NCI-H2029 treated with DMSO at 0.1 percent for 48 hours (cell line): ENCODE measurements at places on chromosomes 12 and 14.

DNA sequence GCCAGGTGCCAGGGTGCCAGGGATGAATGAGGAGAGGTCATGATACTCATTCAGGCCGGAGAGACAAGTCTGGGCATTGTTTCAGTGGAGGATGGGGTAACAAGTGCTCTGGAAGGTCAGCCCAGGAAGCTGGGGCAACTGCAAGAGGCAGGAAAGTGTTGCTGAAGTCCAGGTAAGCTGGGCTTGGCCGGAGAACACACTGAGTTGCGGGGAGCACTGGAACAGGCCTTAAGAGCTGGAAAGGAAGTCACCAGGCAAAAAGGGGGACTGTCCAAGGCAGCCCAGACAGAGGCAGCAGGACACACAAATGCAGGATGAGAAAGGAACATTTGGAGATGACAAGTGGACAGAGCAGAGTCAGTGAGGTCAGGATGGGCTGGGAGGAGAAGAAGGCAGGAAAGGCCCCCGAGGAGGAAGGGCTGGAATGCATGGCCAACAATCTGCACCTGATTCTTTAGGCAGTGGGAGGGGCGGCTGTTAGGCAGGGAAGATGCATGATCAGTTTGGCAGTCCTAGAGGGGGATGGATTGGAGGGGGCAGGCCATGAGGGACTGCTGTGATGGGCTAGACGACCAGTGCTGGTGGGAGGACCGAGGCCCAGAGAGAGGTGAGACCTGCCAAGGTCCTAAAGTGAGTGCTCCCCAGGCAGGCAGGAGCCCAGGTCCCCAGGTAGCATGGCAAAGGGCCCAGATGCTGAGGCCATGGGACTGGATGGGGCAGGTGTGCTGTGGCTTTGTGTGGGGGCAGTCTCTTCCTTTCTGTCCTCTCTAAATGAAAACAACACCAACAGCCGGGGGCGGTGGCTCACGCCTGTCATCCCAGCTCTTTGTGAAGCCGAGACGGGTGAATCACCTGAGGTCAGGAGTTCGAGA lies 17.2 kb upstream of the HHIPL1 start:
- DNase-seq: no peak

DNA sequence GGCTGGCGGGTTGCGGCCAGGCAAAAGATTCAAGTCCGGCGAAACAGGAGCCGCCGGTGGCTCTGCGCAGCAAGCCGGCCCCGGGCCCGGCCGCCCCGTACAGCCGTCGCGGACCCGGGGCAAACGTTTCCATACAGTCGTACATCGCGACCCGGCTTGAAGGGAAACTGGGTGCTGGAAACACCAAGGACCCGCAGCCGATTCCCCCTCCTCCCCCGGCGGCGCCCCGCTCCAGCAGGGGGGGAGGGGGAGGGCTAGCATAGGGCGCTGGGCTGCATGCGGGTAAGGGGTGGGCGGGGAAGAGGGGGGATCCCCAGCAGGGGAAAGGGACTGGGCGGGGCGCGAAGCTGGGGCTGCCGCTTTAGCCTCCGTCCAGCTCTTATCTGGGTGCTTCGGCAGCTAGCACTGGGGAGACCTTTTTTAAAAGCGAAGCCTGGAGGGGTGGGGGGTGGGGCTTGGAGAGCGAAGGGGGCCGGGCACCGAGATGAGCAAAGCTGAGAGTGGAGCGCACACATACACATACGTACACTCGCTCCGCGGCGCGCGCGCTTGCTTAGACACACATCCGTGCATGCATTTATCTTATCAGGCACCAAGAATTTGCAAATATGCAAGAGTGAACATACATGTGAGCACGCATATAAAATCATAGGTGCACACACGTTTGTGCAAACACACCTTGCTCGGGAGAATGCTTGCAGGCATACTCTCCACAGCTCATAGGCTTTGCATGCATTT lies 11.9 kb downstream of the RARG start:
- DNase-seq: no peak

- peak; percentile 33 for DNase-seq
Observed at GRCh38 chr12:91866566-91866965, 279.1 kb downstream of the BTG1 start.

GRCh38 chr12:30023186-30023585 lies 239.4 kb upstream of the TMTC1 start:
- DNase-seq: no peak

GRCh38 chr12:63394983-63395382 lies 244.0 kb upstream of the AVPR1A start:
- no peak for DNase-seq

DNA sequence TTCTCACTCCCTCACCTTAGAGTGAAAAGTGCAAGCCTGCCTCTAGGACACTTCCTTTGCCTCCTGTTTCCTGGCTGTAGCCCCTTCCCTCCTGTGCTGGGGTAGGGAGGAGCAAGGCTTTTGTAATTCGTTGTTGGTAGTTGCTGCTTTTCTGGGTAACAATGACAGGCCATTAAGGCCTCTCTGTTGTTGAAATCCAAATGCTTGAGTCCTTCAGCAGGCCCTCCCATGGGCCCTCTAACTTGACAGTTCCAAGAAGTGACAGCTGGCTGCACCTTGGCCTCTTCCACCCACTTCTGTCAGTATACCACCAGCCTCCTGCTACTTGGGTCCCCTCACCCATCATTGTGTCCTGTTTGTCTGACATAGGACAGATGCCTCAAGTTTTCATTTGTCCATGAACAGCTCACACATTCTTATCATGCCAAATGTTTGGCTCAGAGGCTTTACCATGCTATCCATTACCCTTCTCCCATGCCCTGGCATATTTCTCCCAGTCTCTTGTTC lies 103.7 kb upstream of the PDE3A start:
- DNase-seq: no peak

- no peak for DNase-seq
Observed at GRCh38 chr14:74089251-74090020, 4.7 kb downstream of the LIN52 start.

DNA sequence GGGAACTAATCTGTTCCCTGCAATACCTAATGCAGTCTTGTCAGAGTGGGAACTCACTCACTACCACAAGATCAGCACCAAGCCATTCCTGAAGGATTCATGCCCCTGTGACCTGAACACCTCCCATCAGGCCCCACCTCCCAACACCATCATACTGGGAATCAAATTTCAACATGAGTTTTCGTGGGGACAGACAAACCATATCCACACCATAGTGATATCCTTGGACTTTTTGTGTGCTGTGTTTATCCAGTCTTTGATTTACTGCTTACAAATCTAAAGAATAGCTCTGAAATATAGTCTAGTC lies 243.5 kb downstream of the FBXL14 start:
- DNase-seq: no peak

DNA sequence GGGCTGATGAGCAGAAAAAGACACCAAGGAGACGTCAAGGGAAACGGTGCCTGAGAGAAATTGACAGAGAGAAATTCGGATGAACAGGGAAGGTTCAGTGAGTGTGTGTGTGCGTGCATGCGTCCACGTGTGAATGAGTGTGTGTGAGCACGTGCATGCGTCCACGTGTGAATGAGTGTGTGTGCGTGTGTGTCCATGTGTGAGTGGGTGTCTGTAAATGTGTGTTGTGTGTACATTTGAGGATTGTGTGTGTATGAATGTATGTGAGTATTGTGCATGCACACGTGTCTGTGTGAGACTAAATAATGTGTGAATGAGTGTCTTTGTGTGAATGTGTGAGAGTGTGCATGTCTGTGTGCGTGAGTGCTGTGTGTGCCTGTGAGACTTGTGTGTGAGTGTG lies 137.4 kb upstream of the MED13L start:
- no peak for DNase-seq

GRCh38 chr14:93533437-93533836 lies 102.7 kb downstream of the UNC79 start:
- DNase-seq: no peak

DNA sequence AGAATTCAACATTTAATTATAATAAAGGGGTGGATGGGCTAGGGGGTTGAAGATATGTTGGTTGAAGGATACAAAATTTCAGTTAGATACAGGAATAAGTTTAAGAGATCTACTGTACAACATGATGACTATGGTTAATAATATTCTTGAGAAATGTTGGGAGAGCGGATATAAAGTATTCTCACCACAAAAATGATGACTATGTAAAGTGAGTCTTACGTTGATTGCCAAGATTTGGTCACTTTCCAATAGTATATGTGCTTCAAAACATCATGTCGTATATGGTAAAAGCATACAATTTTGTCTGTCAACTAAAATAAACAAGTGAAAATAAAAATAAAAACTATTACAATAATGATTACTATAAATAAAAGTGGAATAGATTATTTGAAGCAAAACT lies 802.0 kb downstream of the C12orf50 start:
- no peak for DNase-seq

DNA sequence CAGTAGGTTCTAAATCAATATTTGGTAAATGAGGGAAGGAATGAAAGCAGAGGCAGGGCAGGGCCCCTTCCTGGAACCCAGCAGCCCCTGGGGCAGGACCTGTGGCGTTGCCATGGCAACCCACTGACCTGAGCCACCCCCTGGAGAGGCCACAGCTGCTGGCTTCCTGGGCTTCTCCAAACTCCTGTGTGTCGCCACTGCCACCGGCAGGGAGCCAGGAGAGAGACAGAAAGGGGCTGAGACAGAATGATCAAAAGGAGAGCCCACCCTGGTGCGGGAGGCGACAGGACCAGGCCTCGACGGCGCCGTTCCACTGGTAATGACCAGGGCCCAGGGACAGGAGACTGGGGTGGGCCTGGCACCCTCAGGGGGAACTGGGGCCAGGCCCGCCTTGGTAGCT lies 18.2 kb downstream of the RFX4 start:
- DNase-seq: no peak

DNA sequence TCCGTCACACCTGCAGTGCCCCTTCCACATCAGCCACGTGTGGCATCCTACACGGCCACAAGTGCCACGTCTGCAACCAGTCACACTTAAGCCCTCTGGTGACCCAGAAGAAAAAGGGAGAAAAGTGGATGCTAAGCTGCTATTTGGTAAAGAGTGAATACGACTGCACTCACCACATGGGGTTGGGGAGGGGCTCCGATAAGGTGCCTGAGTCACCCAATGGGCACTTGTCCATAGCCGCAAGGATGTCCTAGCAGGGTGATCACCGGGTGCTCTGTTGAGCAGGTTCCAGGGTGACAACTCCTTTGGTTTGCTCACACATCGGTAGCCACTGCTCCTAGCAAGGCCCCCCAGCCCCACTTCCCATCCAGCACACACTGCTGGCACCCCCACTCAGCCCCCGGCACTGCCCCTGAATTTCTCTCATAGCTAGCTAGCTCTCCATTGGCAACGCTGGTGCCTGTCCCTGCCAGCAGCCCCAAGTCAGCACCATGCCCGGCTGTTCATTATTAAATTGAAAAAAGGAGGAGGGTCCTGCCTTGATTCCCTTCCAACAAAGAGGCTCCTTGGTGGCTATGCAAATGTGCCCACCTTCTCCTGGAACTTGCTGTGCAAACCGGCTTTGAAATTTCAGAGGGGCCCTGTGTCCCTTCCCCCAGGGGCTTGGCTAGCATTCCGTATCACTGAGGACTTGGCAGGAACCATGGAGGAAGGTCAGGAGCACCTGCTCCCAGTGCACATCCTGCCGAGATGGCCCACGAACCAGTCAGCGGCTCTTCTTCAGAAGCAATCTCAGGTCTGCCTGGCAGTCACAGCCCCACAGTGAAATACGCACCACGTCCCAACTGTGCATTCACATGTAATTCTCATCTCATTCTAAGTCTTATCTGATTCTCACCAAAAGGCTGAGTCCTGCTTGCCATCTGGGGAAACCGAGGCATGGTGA lies 227.7 kb upstream of the DIO3 start:
- DNase-seq: no peak

DNA sequence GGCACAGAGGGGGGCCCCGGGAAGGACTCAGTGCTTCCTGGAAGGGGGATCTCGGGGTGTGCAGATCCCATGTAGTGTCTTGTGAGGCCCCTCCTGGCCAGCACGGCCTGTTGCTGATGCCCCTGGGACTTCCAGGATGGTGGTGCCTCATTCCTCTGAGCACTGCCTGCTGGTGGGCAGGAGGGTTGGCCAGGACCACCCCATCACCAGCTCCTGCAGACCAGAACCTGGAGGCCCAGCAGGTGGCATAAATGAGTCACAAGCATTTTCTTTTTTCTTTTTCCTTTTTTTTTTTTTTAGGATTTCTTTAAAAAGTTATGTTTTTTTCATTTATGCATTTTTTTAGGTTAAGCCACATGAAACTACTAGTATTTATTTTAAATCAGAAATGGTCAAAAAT lies 8.0 kb downstream of the MMP17 start:
- DNase-seq: no peak

GRCh38 chr12:56086096-56086495 lies 6.1 kb downstream of the ERBB3 start:
- DNase-seq: no peak

- DNase-seq: no peak
Observed at GRCh38 chr14:68042586-68043210, 223.1 kb downstream of the RAD51B start.

DNA sequence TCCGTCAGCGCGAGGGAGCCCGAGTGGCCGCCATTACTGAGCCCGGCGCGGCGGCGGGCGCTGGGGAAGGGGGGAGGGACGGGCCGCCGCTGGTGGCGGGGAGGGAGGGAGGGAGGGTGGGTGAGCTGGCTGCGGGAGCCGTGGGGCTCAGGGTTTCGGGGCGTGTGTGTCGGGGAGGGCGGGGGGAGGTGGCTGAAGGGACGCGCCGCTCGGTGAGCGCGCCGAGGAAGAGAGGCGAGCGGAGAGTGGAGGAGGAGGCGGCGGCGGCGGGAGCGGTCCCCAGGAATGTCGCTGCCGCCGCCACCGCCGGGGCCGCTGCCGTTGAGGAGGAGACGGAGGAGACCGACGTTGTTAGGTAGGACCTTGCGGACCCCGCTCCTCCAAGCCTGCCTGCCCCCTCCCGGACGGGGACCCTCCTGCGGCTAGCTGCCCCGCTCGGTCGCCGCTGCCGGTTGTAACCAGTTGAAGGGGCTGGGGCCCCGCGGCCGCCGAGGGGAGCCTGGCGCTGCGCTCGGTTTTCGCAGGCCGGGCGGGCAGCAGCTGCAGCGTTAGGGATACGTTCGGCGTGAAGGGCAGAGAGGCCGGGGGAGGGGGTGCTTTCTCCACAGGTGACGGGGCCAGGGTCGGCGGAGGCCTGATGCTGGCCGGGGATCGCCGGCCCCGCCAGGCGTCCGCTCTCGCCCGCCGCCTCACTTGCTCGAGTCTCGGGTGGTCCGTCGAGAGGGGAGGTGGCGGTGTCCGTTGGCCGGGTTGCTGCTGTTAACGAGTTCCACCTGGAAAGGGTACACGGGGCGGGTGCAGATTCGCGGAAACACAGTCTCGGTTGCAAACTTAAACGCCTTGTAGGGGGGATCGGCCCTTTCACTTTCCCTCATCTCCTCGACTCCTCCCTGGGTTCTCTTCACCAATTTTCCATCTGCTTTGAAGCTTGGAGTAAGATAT lies at the start of gene ARHGAP5:
ARHGAP5 (plus strand) TSS at position 224 of the 942 bp plus-strand sequence. CDS start 13,366 bp downstream, outside the sequence.
- DNase-seq: peak; percentile 95

GRCh38 chr12:109461049-109461845 lies 15.9 kb downstream of the KCTD10 start:
- DNase-seq: no peak

- DNase-seq: no peak
Observed at GRCh38 chr14:77151245-77151644, 9.7 kb upstream of the ZDHHC22 start.
